GM19239 (cell line): ENCODE measurements at places on chromosomes 1 and 21.

DNA sequence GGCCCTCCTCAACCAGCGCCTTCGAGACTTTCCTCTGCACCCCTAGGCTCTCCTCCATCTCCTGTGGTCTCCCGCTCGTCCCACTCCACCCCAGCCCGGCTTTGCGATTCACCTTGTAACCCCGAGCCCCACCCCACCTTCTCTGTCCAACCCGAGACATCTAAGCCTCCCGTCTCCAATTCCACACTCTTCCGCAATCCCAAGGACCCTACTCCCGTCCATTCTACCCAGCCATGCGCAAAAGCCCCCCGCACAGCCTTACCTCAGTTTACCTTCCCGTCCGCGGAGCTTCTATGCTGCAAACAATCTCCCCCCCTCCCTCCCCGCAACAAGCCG is 174 bp downstream of the SH3BP5L start:
- no peak for DNase-seq

- DNase-seq: no peak
These were observed 55.6 kb downstream of the GLUL start for GRCh38 chr1:182335771-182336566.

DNA sequence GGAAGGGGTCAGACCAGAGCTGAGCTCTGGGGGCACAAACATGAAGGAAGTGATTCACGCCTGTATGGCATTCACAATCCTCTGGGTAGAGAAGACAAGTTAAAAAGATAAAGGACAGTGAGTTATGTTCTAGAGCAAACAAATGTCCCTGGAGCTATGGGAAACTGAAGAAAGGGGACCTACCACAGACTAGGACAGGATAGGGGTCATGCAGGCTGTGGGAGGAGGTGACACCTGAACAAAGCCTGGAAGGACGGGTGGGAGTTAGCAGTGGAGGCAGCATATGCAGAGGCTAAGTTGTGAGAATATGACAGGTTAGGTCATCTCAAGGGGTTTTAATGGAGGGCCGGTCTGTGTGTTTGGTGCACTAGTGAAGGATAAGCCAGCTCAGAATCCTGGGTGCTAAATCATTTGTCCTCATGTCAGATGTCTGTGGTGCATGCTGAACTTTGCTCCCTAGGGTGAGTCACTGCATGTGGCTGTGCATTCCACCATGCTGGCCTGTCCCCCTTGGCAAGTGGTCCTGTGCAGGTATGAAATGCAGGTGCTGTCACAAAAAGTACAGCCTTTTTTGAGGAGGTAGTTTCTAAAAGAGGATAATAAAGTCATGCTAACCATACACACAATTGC is 28.5 kb downstream of the TNN start:
- DNase-seq: no peak

GRCh38 chr1:82731216-82731615 is 930.5 kb downstream of the ADGRL2 start:
- DNase-seq: no peak

DNA sequence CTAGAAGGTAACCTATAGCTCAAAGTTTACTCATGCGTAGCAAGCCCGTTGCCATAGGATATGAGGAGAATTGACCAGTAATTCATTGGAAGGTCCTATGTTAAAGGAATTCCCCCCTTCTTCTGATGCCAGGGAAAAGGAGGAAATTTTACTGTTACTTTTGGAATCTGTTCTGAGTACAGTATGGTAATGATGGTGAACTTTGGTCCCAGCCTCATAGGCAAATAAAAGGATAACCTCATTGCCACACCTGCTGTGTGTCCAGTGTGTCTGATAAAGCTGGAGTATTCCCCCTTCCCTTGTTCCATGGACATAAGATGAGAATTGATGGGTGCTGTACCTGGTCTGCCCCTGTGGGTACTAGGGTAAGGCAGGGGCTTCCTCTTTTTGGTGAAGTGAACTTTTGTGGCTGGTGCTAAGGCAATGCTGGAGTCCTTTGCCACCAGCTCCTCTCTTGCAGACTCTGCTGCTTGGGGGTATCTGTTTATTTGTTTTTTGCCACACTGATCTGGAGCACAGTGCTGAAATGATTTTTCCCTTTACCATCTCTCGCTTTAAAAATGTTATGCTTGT is 22.2 kb downstream of the MPZ start:
- no peak for DNase-seq

GRCh38 chr21:42520628-42521253 is 7.1 kb downstream of the SLC37A1 start:
- DNase-seq: no peak

- no peak for DNase-seq
These were observed 27.9 kb upstream of the NTPCR start for GRCh38 chr1:232922485-232922884.
